ENCODE measurements at places on chromosomes 16 and 17.

- no peak for DNase-seq
Observed at GRCh38 chr17:82939621-82940135, 99.9 kb upstream of the ZNF750 start.

DNA sequence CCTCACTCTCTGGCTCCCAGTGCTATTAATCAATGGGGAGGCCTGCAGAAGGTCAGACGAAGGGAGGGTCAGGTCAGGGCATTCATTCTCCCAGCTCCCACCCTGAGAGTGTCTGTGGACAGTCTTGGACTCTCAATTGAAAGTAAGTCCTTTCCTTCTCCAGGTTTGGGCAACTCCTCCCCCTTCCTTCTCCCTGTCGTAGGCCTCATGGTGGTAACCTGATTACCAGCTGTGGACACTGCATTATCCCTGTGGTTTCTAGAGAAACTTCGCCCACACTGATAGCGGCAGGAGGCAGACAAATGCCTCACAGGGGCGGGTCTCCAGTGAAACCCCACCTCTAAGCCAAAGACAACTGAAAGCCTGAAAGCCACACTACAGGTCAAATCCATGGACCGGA is 57.7 kb upstream of the SLC25A19 start:
- no peak for DNase-seq

- DNase-seq = no peak
Observed at GRCh38 chr16:71524566-71525553, 1.4 kb upstream of the CHST4 start.

DNA sequence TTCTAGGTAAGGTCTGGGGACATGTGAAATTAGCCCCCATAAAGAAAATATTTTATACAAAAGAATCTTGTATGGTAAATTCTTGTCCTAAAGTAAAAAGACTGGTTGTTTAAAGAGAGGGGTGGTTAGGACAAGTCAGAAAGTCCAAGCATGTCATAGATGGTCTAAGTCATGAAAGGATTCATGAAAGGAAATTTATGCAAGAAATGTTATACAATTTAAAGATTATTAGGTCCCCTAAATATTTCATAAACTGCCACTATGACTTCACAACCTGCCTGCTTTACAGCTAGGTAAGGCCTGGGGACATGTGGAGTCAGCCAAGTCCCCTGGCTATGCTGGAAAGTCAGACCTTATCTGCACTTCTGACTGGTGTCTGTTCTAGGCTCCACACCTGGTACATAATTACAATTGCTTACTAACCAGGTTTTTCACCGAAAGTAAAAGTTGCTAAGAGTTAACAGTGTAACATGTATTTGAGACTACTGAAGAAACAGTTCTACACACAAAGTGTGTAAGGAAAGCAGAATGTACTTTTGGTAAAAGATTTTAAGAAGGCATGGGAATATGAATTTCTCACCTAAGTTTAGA is 17.0 kb downstream of the N4BP1 start:
- DNase-seq = no peak

- DNase-seq = no peak
Observed at GRCh38 chr16:68265078-68265920, 973 bp downstream of the SLC7A6 start.

- DNase-seq = no peak
Observed at GRCh38 chr16:4034963-4035362, 81.3 kb downstream of the ADCY9 start.

GRCh38 chr17:8462564-8462963 is 26.9 kb downstream of the NDEL1 start:
- DNase-seq = no peak

DNA sequence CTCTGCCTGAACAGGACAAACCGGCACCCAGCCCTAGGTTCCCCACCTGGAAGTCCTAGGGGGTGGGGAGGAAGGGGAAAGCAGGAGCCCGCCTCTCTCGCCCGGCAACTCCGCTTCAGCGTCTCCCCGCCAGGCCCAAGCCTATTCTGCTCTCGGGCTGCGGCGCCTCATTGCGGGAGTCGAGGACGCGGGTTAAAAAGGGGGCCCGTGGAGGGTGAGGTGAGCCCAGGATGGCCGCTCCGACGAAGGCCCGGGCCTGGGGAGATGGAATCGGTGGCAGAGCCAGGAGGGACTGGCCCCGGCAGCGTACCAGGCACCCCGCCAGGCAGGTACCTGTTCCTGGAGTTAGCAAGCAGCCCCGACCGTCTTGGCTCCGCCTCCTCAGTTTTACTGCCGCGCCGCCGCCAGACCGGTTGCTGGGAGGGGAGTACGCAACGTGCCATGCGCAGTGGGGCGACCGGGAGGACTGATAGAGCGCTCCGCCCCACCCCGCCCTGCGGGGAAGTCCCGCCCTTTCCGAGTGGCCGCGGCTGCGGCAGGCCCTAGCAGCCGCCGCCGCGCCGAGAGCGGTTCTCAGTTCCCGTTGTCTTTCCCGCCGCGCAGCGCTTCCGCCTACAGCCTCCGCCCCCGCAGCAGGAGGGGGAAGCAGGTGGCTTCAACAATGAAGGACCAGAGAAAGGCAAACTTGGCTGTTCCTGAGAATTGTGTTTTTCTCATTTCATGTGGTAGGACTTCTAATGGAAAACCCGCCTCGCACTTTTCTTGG is at the start of gene STRADA:
Gene STRADA (minus strand): TSS at position 392 of the 766 bp plus-strand sequence. CDS start 13,430 bp downstream, outside the sequence.
- DNase-seq = peak; percentile 90

- no peak for DNase-seq
Observed at GRCh38 chr17:75703591-75703990, 17.7 kb upstream of the ITGB4 start.

- no peak for DNase-seq
Observed at GRCh38 chr17:57939797-57940196, 15.4 kb downstream of the CUEDC1 start.

DNA sequence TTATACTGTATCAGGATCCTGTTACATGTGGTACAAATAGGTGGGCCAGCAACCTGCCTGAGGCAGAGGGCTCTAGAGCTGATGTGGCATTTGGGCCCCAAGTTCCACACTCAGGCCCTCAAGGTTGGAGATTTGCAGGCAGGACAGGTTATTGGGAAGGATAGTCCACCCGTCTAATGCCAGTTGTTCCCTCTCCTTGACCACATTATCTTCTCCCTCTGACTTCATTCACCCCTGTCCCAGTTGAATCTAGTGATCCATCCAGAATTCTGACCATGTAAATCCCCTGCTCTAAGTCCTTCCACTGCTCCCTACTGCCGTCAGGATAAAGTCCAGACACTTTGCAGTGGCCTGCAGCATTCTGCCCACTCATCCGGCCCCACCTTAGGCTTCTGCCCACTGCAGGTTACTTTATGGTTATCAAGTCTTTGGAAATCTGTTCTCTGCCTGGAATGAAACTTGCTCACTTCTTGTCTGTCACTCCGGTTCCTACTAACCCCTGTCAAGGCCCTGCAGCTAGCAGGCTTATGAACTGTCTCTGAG is 1.9 kb upstream of the NFATC3 start:
- no peak for DNase-seq

DNA sequence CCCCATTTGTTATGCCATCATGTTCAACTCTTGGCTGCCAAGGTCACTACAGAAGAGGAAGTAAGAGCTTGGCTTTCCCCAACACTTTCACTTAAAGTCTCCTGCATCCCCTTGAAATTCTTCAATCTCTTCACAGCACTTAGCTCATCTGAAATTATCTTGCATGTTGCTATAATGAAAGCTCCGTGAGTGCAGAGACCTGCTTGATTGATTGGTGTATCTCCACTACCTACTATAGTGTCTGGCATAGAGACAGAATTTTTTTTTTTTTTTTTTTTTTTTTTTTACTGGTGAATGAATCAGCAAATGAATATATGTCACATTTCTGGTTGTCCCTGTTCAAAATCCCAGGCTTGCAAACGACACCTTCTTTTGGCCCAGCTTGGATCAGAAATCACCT is 1.9 kb upstream of the SDR42E1 start:
- no peak for DNase-seq

GRCh38 chr17:17780922-17781590 is 55.7 kb downstream of the SREBF1 start:
- peak; percentile 39 for DNase-seq

- DNase-seq = no peak
Observed at GRCh38 chr17:62030264-62030663, 34.8 kb downstream of the MED13 start.

DNA sequence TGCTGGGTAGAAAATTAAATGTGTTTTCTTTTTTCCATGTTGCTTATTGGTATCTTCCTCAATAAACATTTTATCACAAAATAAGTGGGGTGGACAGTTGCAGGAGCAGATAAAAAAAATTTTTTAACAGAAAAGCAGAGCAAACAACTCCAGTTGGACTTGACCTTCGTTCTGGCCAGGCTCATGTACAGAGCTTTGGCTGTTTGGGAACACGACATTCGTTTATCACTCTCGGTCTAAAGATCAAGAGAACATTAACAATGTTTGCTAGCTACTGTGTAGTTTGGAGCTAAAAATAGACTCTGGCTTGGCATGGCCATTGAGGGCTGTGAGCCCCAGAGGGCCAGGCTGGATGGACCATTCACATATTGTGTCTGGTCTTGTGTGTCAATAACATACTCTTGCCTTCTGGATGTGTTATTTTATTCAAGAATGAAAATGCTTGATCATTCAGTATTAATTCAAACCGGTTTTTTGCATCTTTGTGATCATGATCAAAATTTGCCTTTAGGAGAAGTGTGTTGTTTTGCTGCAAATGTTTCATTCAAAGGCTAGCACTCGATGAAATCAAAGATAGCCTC is 56.6 kb downstream of the TMEM186 start:
- no peak for DNase-seq
